ENCODE measurements at places on chromosomes 6 and 20. TPM values are rescaled to one million over a fixed set of nuclear protein-coding genes. Genes with fewer than 3 reads are reported as not detected.

HLA-DPB1 gene
- 113 TPM for polyA plus RNA-seq

MUC22 gene
- not detected for polyA plus RNA-seq

SLC52A3 gene
- not detected for polyA plus RNA-seq

EBF4 gene
- polyA plus RNA-seq = 10.8 TPM

- no peak overlapping the region for H3K4me3 ChIP-seq
- no peak overlapping the region for H3K27ac ChIP-seq
- H3K27me3 ChIP-seq = peaks cover 2% of the 10 kb centered on the region
- no peaks in the 10 kb centered on the region for H3K36me3 ChIP-seq
Observed at GRCh38 chr6:45697605-45698004, 318.1 kb downstream of the CLIC5 start.

DNA sequence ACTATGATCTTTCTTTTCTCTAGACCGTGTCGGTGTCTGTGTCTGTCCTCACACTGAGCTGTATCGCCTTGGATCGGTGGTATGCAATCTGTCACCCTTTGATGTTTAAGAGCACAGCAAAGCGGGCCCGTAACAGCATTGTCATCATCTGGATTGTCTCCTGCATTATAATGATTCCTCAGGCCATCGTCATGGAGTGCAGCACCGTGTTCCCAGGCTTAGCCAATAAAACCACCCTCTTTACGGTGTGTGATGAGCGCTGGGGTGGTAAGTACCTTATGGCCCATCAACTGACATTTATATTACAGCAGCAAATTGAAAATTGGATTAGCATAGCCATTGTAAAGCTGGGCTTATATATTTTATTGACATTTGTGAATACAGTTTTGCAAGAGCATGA, 72.2 kb upstream of the GFRAL start:
- H3K27me3 ChIP-seq = no peaks in the 10 kb centered on the region
- DNase-seq = no peak
- H3K4me1 ChIP-seq = no peaks in the 10 kb centered on the region
- H3K27ac ChIP-seq = no peak overlapping the region
- no peak overlapping the region for H3K4me3 ChIP-seq
- no peaks in the 10 kb centered on the region for H3K36me3 ChIP-seq

DNA sequence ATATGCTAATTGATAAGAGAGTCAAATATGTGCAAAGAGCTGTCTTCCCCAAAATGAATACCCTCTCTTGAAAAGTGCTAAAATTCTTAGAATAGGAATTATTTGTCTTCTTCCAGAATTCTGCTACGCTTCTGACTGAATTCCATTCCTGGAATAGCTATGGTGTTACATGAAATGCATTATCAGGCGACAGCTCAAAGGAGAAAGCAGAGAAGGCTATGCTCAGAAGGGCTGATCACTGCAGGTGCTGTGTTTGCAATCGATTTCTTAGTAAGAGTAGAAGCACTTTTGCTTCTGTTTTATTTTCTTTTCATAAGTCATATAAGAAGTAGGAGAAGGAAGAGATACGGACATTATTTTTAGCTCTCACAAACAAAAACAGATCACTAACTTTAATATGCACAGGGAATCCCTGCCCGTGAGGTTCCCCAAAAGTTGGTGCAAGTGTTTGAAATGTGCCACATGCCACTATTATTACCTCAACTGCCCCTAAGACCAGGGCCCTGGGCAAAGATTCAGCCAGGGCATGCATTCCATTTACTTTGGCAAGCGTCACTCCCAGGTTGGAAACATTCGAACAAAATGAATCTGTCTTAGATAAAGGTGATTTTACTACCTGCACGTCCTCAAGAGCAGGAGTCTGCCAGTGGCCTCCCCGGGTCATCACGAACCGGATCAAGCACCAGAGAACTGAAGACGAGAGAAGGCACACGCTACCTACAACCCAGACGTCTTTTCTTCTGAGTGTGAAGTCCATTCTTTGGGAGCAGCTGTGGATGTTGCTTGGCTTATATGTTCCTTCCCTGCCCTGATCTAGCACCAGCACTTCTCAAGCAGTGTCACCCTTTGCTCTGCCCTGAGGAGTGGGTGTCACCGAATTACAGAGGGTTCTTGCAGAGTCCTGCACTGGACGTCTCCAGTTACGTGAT, 7.2 kb downstream of the MYLK4 start:
- H3K36me3 ChIP-seq = no peaks in the 10 kb centered on the region
- no peak overlapping the region for H3K4me3 ChIP-seq
- no peaks in the 10 kb centered on the region for H3K4me1 ChIP-seq
- H3K27me3 ChIP-seq = no peaks in the 10 kb centered on the region

- H3K36me3 ChIP-seq = no peaks in the 10 kb centered on the region
- no peak overlapping the region for H3K4me3 ChIP-seq
- H3K27ac ChIP-seq = no peak overlapping the region
- DNase-seq = no peak
- H3K27me3 ChIP-seq = no peaks in the 10 kb centered on the region
Observed at GRCh38 chr20:59361411-59361810, 61.0 kb downstream of the EDN3 start.

Data from aorta (tissue), 5 donors.